ENCODE measurements at places on chromosomes 6 and 20.

DNA sequence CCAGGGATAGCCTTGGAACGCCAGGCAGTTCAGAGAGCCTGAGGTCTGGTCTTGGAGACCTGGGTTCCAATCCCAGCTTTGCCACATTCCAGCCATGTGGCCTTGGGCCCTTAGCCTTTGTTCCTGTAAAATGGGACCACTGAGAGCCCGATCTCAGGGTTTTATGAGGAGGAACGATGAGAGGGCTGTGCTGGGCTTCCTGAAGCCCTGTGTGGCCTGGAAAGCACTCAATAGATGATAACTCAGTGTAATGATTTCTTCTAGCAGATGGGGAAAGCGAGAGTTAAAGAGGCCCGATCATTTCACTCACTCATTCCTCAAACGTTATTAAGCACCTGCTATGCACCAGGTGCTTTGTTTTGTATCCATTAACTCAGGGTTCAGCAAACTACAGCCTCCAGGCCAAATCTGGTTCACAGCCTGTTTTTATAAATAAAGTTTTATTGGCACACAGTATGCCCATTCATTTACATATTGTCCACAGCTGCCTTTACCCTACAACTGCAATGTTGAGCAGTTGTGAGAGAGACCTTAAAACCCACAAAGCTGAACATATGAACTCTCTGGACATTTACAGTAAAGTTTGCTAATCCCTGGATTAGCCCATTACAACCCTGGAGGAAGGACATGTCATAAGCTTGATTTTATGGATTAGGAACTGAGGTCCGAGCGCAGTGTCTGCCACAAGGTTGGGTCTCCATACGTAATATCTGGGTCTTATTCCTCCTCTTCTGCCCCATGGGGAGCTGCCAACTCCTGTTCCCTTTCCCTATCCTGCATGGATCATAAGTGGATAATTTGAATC is 90.4 kb downstream of the CEBPB start:
- no peak for DNase-seq

DNA sequence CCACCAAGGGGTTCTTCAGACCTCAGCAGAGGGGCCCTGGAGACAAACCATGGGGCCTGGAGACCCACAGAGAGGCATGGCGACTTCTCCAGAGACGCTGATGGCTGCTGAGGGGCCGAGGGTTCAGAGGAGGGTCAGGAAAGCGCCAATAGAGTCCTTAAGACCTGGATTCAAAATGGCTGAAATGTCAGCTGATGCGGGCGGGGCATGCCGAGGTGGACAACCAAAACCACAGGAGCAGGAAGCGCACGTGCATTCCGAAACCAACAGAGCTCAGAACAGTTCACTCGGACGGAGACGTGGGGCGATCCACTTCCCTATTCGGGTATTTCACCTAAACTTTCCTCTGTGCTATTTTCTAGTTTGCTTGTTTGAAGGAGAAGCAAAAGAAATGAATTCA is 99.9 kb upstream of the RIN2 start:
- no peak for DNase-seq

- no peak for DNase-seq
Measured at GRCh38 chr6:145819994-145820393, 5.4 kb upstream of the FBXO30 start.

GRCh38 chr6:163146036-163146435 is 268.5 kb upstream of the QKI start:
- DNase-seq = no peak

GRCh38 chr6:72955666-72956065 is 269.6 kb downstream of the KHDC1L start:
- DNase-seq = no peak

- no peak for DNase-seq
Measured at GRCh38 chr6:48229841-48230240, 118.8 kb upstream of the PTCHD4 start.

DNA sequence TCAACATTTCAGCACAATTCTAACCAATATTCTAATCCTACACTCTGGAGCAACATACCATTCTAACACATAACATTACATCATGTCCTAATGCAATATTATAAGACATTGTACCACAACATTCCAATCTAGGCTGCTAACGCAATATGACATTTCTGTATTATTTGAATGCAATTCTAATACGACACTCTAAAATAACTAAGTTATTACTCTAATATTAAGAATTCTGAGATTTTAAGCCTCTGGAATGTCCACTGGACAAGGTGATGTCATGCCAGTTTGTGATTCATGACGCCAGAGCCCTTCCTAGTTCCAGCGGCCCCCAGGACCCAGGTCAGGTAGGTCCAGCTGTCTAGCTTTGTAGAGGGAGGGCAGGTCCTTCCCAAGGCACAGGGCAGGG is 69.7 kb upstream of the SIRPA start:
- DNase-seq = no peak

DNA sequence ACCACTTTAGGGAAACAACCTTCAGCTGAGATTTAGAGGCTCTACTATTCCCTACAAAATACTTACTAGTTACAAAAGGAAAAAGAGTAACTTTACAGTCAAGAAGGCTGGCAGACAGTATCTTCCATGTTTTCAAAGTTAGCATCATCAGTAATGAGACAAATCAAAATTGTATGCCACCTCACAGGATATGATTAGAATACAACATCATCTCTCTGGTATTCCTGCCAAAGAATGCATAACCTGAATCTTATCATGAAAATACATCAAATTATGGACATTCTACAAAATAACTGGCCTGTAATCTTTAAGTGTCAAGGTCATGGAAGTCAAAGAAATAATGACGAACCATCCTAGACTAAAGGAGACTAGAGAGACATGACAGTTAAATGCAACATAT is 38.4 kb downstream of the CDK5RAP1 start:
- no peak for DNase-seq

DNA sequence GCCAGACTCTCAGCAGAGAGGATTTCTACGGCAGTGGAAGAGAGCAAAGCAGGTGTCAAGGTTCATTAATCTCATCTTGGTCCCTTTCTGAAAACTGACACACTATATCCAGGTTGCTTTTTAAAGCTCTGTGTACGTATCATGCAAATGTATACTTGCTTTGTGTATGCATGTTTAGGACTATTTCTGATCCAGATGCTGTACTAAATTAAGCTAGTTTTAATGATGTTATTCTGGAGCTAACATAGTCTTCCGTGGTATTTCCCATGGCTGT is 59.2 kb upstream of the SNX9 start:
- no peak for DNase-seq

GRCh38 chr20:36017048-36017951 is 48.9 kb downstream of the CNBD2 start:
- DNase-seq = no peak

DNA sequence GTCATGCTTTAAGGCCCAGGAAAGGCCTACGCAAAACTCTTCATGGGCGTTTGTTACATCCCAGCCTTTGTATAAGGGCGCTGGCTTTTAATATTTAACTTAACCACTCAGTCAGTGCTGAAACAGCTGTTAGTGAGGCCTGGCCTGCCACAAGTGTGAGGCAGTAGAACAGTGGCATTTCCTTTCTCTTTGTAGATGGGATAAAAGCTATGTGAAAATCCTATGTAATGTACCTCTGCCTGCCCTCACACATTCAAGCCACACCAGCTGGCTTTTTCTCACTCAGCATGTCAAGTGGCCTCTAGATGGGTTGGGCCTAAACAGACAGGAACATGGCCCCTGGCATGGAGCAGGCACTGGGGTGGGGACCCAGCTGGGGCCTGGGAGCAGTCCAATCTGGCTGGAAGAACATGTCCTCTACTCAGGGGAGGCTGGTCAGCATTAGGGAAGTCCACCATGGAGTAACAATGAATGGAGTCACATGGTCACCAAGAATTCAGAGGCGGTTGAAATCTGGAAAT is 20.7 kb downstream of the CGA start:
- DNase-seq = no peak

- DNase-seq = no peak
Measured at GRCh38 chr6:89750338-89750737, 69.3 kb downstream of the MDN1 start.

DNA sequence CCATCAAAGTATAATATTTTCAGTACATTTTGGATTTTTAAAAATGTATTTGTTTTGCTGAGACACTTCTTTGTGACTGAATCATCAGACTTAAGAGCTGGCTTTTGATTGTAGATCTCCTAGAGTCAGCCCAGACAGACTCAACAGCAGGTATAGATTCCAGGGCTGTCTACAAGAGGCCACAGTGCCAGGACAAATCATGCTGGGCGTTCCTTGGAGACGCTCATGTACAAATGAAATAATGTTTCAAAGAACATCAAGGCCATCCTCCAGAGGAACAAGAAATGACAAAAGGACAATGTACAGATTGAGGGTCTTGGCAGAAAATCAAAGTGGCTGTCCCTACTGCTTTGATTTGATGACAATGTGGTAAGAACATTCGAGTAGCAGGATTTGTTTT is 369.3 kb downstream of the GRIK2 start:
- no peak for DNase-seq

DNA sequence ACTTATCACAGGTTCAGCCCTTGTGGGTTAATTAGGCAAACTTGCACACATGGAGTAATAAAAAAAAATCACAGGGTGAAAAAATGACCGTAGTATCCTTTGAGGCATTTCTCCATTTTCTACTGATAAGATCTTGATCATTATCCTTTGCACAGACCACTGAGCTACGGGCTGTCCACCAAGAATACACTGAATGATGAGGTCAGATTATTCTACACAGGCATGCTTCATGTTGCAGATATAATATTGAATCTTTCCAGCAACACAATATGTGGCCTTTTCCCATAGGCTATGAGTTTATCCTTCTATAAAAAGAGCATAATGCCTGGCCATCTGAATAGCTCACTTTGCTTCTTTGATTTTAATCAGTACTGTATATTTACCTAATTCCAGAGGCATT is 168.9 kb downstream of the FRK start:
- DNase-seq = no peak

DNA sequence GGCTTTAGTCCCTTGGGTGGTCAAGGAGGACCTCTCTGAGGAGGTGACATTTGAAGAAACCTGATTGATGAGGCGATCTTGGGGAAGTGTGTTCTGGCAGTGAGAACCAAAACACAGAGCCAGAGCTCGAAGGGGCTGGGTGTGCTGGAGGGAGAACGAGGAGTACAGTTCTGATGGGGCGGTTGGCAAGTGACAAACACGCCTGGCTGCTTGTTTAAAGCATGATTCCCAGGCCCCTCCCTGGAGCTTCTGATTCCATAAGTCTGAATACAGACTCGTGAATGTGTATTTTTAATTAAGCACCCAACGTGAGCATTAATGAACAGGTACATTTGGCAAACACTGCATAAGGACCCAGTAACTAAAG is 886 bp upstream of the NFATC2 start:
- no peak for DNase-seq
